ELF-1 (cell line): ENCODE measurements at places on chromosomes 2 and 18.
A peak's percentile ranks its signal among the peaks of the same experiment; 100 is the strongest.

DNA sequence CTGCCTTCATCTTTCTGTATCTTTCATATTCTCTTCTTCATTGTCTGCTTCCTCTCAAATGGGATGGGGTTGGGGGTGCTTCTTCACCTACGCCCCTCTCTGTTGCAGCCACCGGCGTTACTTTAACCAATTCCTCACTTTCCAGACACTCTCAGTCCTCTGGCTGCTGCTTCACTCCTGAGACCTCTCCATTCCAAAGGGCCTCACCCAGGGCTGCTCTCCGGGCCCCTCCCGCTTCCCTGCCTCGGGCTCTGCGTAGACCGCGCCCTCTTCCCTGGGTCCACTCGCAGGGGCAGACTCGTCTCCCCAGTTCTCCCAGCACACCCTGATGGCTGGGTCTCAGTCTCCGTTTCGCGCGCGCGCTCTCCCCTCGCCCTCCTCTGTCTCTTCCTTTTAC lies 926 bp downstream of the SERPINB8 start:
- DNase-seq, result peak; percentile 81

DNA sequence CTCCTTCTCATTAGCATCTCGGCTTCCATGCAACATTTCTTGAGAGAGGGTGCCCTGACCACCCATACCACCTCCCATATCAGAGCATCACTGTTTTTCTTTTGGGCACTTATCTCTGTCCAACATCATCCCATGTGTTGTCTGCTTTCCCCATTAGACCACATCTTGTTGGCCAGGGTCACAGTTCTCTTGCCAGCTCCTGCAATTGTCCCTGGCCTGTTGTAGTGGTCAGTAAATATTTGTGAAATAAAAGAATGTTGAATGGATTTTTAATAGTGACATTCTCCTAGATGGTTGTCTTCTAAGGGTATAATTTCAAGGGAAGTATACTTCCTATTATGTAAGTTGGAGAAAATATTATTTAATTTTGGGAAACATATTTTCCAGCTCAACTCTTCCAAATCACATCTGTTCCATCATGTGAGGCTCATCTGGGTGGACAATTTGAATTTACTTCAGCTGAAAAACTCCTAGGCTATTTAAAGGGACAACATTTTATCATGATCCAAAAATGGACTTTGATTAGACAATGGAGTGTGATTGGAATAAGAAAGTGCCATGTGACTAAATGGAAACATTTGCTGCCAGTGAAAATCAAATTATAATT lies 83.0 kb downstream of the MOGAT1 start:
- DNase-seq, result no peak

- DNase-seq, result peak; percentile 74
Measured at GRCh38 chr18:2302628-2303516, 268.4 kb downstream of the METTL4 start.

DNA sequence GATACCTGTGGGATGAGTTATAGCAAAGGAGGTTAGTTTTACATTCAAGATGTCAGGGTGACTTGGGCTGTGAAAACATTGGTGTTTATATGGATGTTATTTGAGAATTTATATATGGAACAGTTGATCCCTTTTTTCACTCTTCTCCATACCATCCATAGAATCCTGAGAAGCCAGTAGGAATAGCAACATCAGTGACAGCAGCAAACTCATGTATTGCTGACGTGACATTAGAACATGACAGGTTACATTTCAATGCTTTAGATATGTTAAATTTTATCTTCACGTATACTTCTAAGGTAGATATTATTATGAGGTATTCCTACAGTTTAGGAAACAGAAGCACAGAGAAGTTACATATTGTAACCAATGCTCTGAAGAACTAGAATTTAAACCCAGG lies 745.2 kb upstream of the GCFC2 start:
- DNase-seq, result no peak

- DNase-seq, result no peak
Measured at GRCh38 chr2:31337197-31337596, 77.3 kb downstream of the XDH start.

- DNase-seq, result no peak
Measured at GRCh38 chr2:182887753-182888415, 21.4 kb upstream of the FRZB start.

DNA sequence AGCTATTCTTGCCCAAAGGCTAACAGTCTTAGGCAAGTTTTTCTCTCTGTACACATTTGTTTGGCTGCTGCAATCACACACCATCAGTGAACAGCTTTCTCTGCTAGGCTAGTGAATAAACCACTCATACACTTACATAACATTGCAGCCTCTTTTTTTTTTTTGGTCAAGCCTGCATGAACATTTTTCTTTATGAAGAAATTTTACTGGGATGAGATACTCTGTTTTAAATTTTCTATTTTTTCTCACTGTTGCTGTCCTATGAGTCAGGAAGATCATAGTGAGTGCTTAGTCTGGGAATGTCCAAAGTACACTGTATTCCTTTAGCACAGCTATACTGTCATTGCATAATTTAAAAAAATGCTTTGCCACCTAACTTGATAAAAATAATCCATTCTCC lies 58.5 kb downstream of the ROCK1 start:
- DNase-seq, result no peak

- no peak for DNase-seq
Measured at GRCh38 chr2:186380805-186381204, 105.3 kb upstream of the ZC3H15 start.

- DNase-seq, result no peak
Measured at GRCh38 chr2:217838409-217838831, 164.4 kb downstream of the TNS1 start.

GRCh38 chr18:79470547-79470946 lies 74.8 kb downstream of the NFATC1 start:
- DNase-seq, result peak; percentile 41

DNA sequence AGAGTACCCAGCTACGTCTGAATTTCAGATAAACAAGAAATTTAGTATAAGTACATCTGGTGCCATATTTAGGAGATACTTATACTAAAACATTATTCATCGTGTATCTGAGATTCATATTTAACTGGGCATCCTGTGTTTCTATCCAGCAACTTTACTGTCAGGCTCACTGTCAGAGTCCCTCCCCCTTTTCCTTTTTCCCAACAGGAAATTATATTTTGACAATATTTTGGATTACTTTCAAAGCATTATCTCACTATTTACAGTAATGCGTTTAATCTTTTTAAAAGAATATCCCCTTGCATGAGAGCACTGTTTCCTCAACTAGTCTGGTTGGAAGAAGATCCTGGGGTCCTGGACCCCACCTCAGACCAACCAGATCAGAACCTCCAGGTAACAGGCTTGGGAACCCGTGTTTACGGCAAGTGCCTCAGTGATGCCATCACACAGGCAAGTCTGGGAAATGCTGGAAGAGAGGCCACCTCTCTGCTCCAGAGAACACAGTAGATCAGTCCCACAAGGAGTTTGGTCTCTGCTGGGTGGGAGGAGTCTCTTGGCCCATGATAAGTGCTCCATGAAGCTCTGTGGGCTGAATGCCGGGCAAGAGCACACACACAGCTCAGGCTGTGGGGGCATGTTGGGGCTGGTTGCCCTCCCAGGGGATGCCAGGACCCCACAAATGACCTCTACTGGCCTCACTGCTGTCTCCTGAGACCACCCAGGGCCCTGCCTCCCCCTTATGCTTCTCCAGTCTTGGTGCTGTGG lies 84.2 kb upstream of the UXS1 start:
- no peak for DNase-seq

- peak; percentile 10 for DNase-seq
Measured at GRCh38 chr2:118850901-118851415, 3.5 kb upstream of the EN1 start.

- DNase-seq, result no peak
Measured at GRCh38 chr2:127405255-127405610, 13.0 kb upstream of the PROC start.

DNA sequence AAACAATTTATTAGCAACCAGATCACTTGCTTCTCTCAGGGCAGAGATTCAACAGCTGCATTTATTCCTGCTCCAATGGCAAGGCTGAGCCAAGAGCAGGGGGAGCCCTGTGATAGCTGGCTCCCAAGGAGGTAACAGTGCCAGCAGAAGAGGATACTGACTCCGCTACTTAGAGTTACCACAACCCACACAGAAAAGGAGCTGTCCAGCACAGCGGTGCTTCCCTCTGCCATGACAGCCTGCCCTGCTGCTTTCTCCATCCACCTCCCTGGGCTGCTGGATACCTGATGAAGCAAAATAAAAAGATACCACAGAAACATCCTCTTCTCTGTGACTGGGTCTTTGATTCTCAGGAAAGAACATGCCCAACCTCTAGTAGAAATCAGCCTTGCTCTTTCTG lies 467.2 kb downstream of the LRRTM4 start:
- DNase-seq, result peak; percentile 41

- peak; percentile 35 for DNase-seq
Measured at GRCh38 chr18:57431002-57431382, 4.2 kb upstream of the ONECUT2 start.

- DNase-seq, result no peak
Measured at GRCh38 chr2:102279391-102279735, 32.0 kb upstream of the IL1RL1 start.

DNA sequence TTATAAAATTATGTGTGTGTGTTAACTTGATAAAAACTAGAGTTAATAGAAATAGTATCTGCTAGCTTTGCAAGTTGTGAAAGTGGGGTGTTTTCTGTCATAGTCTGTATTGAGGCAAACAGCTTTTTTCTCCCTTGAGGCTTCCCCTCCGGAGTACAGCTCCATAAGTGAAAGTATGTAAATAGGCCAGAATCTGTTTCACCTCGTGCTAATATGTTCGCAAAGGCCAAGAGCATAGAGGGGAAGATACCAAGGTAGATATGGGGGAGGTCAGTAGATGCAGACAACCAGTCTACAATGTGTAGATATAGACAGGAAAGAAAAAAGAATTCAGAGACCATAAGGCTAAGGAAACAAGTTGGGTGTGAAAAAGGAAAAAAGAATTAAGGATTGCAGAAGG lies 72.9 kb downstream of the PTRHD1 start:
- DNase-seq, result no peak

DNA sequence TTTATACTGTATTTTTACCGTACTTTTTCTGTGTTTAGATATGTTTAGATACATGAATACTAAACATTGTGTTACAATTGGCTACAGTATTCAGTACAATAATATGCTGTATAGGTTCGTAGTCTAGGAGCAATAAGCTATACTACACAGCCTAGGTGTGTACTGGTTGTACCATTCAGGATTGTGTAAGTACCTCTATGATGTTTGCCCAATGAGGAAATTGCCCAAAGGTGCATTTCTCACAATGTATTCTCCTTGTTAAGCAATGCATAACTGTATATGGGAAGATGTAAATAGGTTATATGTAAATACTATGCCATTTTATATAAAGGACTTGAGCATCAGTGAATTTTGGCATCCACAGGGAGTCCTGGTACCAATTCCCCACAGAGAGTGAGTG lies 10.7 kb downstream of the EIF2AK2 start:
- no peak for DNase-seq

DNA sequence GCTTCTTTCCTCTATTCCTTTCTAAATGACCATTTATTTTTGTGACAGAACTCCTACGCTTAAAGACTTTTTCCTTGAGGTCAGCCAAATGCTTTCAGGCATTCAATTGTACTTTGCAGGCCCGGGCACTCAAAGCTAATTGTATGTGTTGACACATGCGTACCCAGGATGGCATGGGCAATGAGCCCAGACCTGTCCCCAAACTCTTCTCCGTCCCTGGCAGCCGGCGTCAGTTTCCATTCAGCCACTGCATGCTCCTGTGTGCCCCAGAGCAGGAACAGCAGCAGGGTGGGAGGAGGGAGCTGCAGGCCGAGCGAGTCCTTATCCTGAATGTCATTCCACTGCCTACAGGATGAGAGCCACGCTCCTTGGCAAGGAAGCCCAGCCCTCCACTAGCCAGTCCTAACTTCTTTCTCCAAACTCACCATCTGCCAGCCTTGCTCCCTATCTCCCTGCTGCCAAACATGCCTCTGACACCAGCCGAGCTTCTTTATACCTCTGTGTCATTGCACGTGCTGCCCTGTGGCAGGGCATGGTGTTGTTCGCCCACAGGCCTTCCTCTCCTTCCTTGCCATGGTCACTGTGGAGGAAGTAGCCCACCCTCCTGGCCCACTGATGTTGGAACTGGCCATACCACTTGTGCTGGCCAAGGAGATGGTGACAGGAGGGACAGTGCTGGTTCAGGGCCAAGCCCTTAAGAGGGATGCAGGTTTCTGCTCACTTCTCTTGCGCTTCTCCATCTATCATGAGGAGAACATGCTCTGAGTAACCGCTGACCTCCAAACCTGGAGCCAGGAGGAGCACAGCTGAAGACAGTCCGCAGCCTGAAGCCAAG lies 116.9 kb upstream of the FHL2 start:
- DNase-seq, result no peak

- no peak for DNase-seq
Measured at GRCh38 chr2:128610496-128610895, 291.8 kb upstream of the HS6ST1 start.

DNA sequence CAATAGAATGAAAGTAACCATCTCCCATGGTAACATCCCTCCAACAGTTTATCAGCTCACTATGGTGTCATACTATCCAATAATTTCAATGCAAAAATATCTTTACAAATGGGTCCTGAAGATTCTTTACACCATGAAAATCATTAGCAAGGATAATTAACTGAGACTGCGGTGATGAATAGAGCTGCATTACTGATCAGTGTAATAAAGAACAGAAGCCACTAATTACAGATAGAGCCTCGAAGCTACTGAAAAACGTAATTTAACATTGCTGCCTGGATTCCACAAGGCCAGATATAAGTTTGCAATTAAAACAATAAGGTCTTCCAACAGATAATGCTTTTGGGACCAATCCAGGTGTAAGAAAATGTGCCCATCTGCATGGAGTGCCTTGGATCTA lies 1245.8 kb upstream of the SLC39A10 start:
- no peak for DNase-seq

DNA sequence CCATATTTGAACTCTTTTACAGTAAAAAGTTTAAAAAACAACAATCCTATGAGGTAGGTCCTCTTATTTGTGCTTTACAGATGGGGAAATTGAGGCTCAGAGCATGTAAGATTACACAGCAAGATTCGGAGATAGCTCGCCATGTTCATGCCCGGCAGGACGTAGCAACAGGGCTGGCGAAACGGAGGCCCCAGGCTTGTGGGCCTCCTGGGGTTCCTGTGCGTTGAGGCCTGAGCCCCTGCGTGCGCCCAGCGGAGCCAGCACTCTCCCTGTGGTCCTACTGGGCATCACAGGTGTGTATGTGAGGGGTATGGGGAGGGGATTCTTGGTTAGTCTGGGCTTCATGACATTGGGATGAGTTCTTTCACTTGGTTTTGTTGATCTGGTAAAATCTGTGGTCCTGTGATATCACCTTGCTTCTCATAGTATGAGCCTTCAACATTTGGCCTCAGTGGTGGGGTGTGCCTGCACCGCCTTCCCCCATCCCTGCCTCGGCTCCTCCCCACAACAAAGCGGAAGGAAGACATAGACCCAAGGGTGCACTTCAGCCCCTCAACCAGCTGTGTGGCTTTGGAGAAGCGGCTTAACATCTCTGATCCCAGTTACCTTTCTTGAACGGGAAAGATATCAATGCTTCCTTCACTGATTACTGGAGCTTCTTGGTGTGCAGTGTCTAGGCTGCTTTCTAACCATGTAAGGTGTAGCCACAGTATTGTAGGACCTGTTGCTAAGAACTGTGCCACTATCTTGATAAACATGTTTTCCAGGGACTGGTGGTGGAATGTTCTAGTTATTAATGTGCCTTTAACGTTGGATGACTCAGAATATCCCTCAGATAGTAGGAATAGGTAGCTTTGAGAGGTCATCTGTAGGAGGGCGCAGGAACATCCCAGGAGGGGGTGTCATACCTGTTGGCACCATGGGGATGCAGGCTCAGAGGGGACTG lies 37.2 kb downstream of the HPCAL1 start:
- DNase-seq, result no peak
